ENCODE measurements at places on chromosomes 7 and 10.

- no peak for DNase-seq
These were observed 70.6 kb downstream of the COL13A1 start for GRCh38 chr10:69872323-69872722.

DNA sequence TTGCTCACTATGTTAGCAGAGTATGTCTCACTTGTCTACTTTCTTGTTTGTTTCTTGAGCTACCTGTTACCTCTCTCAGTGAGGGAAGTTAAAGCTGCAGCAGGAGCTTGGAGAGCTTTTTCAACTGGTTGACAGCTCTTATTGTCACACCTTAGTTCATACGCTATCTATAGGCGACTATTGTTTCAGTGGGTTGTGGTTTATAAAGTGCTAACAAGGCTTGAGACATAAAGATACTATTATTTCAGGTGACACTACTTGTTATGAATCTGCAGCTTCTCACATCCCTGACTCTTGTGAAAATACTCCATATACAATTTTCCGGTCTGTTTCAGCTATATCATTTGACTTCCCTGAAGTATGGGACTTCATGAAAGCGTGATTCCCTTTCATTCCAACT lies 167.4 kb downstream of the CSTF2T start:
- DNase-seq = no peak

DNA sequence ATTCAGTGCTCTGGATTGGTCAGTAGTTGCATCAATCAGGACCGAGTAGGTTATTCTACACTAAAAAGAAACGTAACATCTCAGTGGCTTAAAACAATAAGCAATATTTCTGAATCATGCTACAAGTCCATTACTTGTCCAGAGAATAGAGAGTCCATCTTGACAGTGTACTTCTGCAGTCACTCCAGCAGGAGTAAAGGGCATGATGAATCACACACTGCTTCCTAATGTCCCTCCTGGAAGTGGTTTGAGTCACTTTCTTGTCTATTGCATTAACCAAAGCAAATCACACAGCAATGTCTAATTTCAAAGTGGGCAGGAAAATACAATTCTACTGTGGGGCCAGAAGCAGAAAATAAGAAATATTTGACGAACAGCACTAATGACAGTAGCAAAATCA lies 124.8 kb downstream of the TSPAN12 start:
- peak; percentile 48 for DNase-seq

DNA sequence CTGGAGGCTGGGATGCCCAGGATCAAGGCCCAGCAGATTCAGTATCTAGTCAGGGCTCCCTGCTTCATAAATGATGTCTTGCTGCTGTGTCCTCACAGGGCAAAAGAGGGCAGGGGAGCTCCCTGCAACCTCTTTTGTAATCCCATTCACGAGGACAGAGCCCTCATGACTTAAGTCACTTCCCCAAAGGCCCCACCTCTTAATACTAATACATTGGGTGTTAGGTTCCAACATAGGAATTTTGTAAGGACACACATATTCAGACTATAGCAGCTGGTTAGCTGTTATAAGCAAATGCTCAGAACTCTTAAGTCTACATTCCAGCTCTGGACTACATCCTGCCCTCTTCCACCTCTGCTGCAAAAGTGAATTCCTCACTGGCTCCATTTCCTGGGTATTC lies 63.0 kb downstream of the VOPP1 start:
- DNase-seq = peak; percentile 6

DNA sequence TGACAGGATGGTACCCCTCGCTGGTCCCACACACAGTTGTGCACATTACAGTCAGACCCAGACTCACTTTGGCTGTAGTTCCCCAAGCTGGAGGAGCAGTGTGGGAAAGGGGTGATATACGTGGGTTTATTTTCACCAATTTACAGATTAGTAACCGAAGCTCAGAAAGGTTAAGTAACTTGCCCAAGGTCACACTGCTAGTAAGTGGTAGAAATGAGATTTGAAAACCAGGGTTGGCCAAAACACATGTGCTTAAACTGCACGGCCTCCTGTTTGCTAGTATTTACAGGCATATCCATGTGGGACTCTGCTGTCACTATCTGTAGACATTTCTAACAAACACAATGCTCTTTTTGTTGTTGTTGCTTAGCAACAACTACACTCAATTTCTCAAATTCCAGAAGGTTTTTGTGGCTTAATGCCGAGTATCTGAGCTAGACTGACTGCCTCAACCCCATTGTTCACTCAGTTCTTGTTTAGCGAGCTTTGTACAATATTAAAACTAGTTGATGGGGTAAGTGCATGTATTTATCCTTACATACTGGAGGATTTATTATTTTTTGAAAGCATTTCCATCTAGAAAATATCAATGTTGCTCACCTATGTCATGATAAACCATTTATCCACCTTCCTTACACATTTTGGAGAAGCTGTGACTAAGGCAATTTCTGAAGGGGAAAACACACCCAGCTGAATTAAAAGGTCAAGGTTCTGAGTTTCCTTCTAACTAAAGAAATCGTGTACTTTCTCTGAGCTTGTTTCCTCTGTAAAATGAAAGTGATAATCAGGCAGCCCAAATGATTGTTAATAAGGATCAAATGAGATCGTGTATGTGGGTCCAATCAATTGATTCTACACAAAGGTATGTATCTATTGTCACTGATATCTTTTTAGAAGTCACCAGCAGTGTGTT lies 5.3 kb upstream of the TMEM139 start:
- DNase-seq = no peak

DNA sequence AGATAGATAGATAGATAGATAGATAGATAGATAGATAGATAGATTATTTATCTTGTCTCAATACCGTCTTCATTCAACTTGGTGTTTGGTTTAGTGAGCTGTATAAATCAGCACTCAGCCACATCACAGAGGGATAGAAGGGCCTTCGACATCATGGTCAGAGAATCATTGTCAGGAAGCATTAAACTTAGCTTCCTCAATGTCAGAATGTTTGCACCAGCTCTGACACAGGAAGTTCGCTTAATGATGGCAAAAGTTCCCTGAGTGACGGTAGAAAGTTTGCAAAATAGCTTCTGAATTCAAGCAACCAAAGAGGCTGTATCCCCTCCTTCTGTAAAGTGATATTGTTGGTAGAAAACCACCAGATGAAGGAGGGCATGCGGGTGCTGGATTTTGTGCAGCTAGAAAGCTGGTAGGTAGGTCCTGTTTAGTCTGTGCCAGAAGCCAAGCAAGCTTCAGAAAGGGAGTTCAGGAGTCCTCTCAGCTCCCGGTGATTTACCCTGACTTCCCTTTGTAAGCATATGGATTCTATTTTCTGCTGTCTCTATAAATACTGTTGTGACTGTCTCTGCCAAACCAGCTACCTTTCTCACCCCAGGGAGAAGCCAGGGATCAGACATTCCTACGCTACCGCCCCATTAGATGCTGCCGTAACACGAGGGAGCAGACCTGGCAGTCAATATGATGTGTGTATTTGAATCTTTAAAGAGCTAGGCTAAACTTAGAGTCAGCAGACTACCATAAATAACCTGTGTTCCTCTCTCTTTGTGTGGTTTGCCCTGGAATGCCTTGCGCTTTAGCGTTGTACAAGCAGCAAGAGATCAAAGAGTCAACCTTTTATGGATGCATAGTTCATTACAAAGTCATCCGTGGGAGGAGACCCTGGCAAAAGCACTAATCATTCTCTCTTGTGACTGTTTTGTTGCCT lies 200.5 kb upstream of the KIAA1217 start:
- no peak for DNase-seq

GRCh38 chr10:5443429-5443828 lies 31.1 kb downstream of the NET1 start:
- no peak for DNase-seq

DNA sequence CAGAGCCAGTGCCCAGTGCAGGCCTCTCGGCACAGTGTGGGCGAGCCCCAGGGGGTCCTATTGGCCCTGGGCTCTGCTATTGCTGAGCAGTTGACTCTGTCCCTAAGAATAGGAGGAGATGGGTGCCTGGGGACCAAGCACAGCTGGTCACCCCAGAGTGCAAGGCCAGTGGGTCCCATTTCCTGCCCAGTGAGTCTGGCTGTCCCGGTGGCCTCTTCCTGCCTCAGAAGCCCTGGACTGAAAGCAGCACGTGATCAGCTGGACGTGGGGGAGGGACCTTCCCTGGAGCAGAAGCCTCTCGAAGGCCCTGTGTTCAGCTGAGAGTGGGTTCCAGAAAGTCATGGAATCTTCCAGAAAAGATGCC lies 42.0 kb downstream of the PWWP2B start:
- no peak for DNase-seq

- DNase-seq = no peak
These were observed 1.2 kb downstream of the TECPR1 start for GRCh38 chr7:98250789-98251188.

DNA sequence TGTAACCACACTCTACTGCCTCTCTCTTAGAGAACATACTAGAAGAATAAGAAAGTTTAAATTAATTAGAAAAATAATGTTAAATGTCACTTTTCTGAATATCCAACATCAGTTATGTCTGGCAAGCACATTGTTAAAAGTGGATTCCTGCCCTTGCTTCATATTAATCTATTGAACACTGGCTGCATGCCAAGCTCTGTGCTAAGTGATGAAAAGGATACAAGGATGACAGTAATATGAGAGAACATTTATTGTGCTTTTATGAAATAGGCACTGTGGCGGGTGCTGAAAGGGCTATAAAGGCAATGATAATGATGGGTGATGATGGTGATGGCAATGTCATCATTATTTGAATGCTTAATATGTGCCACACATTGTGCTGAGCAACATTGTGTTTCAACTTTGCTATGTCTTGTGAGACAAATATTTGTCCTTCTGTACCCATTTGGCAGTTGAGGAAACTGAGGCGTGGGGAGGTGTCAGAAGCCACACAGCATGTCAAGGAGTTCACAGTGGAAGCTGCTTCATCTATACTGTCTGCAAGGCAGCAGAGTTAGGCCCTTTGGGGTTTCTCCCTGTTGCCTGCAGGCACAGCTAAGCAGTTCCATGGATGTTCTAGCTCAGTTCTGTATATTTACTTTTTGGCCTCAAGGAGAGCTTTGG lies 64.2 kb upstream of the RAPGEF5 start:
- DNase-seq = no peak

DNA sequence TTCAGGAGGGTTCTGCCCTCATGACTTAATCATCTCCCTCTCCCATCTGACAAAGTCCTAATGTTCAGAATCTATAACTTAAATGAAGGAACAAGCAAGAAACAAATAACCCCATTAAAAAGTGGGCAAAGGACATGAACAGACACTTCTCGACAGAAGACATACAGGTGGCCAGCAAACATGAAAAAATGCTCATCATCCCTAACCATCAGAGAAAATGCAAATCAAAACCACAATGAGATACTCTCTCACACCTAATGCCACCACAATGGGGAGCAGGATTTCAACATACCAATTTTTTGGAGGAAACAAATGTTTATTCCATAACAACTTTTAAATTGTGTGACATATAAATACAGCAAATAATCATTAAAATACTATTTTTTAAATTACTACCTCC lies 3.0 kb upstream of the HTR7 start:
- DNase-seq = no peak

DNA sequence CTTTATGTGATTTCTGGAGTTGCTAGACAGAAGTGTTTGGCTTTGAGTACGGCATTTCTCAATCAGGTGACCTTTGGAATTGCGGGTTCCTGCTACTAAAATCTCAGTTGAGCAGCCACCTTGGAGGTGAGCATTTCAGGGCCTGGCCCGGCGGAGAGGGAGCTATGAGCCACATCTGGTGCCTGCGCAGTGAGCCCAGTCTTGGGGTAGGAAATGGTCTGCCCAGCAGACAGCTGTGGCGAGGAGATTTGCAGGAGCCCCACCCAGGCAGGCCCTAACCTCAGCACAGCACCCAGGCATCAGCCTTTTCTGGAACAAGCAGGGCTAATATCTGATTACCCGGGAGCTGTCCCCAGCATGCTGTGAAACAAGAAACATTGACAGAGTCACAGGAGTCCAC lies 547.9 kb upstream of the FOXK1 start:
- no peak for DNase-seq

GRCh38 chr10:120406376-120406775 lies 50.7 kb upstream of the PLPP4 start:
- DNase-seq = no peak

- DNase-seq = no peak
These were observed 82.0 kb downstream of the LRMDA start for GRCh38 chr10:75513292-75513885.

- DNase-seq = no peak
These were observed 7.6 kb upstream of the C10orf105 start for GRCh38 chr10:71727105-71727737.

- no peak for DNase-seq
These were observed 25.5 kb downstream of the VSIR start for GRCh38 chr10:71747551-71748523.

DNA sequence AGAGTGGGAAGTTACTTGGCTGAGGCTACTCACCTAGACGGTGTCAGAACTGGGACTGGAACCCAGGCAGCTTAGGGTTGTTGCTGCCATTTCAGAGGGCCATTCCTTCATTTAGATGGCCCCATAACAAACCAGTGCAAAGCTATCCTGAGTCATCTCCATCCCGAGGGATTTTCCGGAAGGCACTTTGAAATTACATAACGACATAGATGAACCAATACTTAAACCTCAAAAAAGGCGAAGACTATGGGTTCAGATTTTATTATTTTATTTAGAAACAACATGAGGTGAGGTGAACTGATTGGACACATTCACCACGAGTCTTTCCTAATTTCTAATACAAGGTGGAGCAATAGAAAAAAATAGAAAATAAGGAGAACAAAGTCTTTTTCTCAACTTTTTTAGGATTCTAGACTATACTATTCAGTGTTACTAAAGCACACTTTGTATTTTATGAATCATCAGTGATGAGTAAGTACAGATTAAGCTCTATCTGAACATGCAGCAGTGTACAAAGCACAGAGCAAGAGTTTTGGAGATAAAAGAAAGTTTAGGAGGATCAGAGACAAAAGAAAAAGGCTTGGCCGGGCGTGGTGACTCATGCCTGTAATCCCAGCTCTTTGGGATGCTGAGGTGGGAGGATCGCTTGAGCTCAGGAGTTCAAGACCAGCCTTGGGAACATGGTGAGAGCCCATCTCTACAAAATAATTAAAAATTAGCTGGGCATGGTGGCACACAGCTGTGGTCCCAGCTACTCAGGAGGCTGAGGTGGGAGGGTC lies 79.5 kb upstream of the SVIL start:
- DNase-seq = peak; percentile 68

DNA sequence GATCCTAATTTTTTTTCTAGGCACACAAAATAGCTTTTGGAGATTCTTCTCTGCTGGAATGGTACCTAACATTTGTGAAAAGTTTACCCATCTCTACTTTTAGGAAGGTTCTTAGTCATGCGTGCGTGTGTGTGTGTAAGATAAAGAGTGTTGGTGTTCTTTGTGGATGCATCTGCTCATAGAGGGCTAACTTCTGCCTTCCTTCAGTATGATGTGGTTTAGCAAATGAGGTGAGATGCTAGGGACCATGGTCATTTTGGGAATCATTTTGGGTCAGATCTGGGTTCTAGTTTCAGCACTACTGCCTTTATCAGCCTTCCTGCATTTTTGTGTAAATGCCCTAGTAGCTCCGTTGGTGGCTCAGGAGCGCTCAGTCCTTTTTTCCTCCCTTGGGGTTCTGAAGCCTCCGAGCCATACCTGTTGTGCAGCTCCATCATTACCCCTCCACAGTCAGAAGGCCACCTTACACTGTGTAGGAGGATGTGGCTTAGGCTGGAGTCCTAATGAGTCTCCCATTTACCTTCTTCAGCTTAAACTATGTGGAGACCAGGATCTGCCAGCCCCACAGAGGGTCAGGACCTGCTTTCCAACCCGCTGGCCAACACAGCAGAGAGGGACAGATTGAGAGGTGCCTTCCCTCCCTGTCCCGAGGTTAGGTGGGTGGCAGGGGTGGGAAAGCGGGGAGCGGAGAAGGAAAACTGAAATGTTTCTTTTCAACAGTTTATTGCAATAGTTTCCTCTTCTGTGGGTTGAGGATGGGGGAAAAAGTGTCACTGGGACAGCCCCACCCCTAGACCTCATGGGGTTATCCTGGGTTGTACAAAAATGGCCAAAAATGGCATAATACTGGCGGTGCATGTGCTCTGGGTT lies 31.2 kb downstream of the TSPAN14 start:
- no peak for DNase-seq

Data from HS-5 (cell line).